ENCODE measurements at places on chromosomes 1 and 21. TPM values are rescaled to one million over a fixed set of nuclear protein-coding genes. Genes with fewer than 3 reads are reported as not detected.

- DNase-seq = no peak
Observed at GRCh38 chr1:109762821-109763645, 690 bp downstream of the EPS8L3 start.

GRCh38 chr1:91555074-91555730 lies 54.6 kb downstream of the CDC7 start:
- no peak for DNase-seq

DNA sequence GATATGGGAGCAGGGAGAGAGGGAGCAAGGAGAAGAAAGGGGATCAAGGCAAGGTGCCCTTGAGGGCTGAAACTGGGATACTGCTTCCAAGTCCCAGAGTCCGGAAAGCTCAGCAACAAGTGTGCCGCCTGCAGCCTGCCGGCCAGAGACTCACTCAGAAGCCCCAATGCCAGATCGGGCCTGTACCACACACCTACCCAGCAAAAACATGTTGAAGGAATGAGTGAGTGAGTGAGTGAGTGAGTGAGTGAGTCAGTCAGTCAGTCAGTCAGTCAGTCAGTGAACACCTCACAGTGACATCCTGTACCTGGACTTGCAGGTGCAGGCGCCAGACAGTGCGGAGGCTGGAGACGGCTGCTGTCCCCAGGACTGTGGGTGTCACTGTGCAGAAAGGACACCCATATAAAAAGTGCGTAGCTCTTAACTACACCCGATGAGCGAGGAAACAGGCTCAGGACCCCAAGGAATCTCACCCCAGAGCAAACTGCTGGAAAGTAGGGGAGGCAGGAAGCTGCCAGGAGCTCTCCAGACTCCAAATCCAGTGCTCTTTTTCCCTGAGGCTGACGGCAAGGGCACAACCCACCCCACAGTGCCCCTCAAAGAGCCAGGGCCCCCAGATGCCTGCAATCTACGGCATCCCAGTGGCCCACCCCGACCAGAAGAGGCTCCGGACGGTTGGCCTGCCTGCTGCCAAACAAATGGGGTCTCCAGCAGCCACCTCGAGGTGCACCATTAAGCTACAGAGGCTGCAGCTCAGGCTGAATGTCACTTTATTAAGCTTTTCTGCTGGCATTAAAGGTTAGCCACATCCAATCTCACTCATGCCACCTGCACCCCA lies 261.7 kb downstream of the NPHP4 start:
- DNase-seq = no peak

The TNFRSF9 gene
- 0.88 TPM for total RNA-seq

The CDK11B gene
- total RNA-seq = 39.3 TPM

The SLAMF7 gene
- total RNA-seq = 25.8 TPM
